ENCODE measurements at places on chromosomes 7 and 10.

DNA sequence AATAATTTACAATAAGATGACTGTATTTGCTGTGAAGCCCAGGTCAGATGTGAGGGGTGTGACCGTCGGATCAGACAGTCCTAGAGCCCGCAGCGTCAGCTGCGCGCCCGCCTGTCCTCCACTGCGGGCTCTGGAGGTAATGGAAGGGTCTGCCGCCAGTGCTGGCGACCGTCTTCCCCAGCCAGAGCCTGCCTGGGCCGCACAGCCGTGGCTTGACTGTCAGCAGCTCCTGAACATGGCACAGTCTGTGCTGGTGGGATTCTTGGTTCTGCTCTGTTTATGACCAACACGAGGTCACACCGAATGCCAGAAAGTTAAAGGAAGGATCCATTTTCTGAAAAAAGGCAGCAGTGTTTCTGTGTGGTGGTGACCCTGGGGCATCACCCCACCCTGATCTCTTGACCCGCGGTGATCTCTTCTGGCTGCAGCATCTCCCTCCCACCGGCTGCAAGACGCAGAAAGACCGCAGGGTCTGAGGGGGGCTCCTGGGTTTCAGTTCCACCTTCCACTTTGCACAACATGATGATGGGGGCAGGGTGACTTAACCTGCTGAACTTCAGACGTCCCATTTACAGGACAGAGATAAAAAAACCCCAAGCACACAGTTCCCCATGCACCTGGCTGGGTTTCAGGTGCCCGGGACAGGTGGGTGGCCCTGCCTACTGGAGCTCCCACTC is 103.7 kb downstream of the DNAJB6 start:
- no peak for DNase-seq

GRCh38 chr7:17062151-17063044 is 180.6 kb upstream of the AGR3 start:
- DNase-seq, result no peak

GRCh38 chr10:30705625-30706149 is 76.1 kb upstream of the LYZL2 start:
- DNase-seq, result no peak

DNA sequence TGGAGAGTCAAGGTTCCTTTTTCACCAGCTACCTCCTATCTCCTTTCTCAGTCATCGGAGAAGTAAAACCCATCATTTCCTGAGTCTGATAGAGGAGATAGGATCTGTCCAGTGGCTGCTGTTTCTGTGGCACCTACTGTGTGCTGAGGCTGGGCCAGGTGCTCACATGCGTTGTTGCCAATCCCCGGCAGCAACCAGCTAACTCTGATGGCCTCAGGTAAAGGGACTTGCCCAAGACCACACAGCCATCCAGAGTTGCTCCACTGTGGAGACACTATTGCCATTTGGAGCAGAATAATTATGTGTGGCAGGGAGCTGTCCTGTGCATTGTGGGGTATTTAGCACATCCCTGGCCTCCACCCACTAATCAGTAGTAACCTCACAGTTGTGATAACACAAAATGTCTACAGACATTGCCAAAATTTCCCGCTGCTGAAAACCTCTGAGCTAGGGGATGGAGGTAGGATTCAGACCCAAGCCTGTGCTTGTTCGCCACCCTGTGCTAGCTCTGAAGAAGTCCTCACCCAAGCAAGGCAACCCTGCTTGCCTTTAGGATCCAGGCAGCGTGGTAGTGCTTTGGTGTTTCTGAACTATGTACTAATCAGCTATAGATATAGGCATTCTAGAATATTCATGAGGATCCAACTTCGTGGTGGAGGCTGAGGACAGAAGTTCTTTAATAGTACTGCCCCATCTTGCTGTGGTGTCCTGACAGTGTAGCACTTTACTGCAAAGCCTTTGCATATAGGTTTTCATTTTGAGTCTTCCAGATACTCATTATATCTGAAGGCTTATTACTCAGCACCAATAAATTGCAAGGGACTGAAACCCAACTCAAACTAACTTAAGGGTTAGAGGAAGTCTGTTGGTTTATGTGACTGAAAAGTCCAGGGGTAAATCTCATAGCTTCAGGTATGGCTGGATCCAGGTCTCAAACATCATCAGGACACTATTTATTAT is 164.6 kb downstream of the GRK5 start:
- DNase-seq, result no peak

DNA sequence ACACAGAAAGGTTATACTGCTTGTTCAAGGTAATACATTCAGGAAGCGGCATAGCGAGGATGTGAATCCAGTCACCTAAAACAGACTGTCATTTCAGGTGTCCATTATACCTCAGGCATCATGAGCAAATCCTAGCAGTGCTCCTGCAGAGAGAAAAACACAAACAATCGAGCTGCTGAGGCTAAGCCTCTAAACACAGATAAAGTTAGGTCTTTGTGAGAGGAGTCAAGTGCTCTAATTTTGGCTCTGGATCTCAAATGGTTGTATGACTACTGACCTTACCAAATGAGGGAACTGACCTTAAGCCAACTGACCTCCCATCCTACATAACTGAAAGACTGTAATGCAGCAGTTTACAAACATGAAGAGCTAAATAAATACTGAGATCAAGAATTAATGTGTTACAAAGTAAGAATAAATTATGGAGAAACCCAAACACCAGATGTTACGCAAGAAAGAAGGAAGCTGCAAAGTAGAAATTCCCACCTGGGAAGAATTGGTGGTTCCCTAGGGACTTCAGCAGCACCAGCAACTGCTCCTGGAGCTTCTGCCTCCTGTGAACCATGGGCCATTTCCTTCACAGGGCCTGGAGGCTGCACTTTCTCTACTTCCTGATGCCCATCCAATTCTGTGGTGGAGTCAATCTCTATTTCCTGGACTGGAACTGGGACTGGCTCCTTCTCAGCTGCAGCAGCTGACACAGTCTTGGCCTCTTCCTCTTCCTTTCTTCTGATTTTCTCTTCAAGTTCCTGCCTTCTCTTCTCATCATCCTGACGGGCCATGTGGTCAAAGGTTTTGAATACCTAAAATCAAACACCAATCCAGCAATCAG is 5.8 kb downstream of the NUDCD3 start:
- DNase-seq, result no peak

GRCh38 chr7:20438248-20438647 is 107.5 kb downstream of the ITGB8 start:
- DNase-seq, result no peak

- DNase-seq, result peak; percentile 60
These were observed 57.3 kb downstream of the MAPK8 start for GRCh38 chr10:48363617-48364355.

DNA sequence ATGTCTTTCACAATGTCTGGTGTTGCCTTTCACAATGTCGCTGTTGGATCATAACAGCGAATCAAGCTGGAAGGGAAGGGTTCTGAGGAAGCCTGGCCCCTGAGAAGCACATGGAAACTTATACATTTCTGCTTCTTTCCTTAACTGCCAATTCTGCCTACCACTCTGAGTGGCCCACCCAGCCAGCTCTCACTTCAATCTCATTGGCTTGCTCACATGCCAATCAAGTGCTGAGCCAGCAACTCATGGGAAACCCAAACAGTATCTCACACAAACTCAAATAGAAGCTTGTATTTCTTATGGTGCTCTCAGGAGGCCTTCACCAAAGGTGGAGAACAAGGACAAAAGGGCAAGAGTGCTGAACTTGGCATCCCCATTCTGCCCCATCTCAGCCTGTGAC is 117.4 kb upstream of the GPR26 start:
- DNase-seq, result no peak

Measured in femur (tissue), 1 donor.